ENCODE measurements at places on chromosomes 16 and 17.

DNA sequence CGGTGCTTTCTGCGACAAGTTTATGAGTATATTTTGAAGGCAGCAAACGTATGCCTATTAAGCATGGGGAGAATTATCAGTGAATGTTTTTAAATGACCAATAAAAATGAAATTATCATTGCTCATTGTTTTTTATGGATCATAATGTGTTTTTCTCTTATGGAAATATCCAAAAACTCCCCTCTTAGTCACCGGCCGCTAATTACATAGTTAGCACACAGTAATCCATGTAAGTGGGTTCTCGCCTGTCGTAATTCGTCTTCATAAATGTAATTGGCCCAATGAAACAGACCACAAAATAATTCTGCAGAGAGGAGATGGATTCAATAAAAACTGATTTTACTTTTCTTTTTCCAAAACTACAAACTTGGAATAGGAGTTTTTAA, 69.3 kb downstream of the WSCD1 start:
- DNase-seq = no peak

DNA sequence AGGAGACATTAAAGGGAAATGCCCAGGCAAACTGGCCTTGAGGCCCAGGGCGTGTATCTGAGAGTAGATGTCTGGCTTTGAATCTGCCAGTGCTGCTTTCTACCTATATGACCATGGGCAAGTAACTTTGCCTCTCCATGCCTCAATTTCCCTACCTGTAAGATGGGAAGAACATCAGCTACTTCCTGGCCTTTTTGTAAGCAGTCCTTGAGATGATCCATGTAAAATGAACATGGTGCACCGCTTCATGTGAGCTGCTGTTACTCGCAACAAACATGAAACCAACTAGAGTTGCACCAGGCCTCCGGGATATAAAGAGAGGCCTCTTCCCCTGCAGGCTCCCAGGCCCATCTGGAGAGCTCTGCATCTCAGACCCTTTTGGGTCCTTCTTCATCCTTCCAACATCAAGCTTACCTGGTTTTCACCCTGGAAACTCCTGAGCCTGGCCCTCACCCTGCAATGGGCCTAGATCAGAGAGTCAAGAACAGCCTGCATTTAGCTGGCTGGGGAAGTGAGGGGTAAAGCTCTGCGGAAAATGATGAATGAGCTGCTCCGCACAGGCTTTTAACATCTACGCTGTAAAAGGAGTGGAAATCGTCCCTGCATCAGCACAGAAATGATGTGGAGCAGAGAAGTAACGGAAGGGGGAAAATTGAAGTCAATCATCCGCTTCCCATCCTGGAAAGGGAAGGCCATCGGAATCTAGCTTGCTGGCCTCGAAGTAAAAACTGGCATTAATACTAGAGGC, 2.3 kb upstream of the MYH11 start:
- no peak for DNase-seq

DNA sequence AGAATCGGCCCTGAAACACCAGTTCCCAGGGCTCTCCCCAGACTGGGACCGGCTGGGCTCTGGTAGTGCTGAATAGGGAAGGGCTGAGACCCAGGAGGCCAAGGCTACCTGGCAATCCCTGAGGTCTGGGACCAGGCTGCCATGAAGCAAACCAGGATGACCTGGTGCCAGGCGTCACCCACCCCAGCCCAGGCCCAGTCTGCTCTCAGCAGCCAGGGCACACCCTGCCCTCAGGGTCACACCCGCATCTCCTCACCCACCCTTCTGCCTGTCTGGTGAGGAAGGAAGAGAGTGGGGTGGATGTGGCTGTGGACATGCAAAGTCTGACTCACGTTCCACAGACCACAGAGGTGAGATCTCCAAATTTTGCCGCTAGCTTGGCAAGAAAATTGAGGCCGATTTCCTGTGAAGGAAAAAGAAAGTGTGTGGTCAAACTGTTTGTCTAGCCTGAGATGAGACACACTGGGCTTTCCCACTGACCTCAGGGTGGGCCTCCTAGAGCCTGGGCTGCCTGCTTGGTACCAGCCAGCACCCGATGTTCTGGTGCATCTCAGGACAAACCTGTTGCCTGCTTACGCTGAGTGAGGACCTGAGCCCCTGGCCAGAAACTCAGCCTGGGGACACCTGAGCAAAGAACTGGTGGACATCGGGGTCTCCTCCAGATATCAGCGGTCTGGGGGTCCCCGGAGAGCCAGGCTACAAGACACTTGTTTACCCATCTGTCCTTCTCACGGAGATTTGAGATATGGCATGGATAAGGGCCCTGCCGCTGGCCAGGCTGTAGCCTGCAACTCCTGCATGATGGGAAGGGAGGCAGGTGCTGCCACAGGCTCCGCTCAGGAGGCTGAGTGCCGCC, 6.3 kb upstream of the RAB37 start:
- no peak for DNase-seq

DNA sequence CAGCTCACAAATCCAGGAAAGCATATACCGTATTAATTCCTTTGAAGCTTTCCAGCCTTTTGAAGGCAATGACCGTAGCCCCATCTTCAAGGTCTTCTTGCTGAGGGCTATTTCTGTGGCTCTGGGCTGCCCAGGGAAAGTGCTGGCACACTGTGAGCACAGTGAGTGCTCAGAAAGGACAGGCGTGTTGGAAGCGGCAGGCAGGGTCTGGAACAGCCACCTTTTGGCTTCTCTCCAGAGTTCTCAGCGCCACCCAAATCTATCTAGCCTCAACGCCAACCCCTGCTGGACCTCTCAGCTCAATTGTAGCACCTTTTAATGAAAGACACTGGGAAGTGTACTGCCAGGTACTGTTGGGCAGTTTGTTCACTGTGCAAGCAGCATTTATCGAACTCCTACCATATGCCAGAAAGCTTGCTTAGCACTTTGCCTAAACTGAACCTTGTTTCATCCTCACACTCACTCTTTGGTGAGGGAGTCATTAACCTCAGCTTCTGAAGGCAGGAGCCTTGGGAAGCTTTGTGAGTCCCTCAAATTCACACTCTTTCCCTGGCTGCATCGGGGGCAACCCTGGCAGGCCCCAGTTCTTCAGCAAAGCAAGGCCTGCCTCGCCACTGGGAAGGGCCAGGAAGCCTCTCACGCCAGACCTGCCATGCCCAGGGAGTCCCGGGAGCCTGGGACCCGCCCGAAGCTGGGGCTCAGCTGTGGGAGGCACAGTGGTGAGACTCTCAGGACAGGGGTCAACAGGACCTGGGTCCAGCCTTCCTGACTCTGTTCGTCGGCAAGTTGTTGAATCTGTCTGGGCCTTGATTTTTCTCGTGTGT, 13.5 kb upstream of the CIBAR2 start:
- no peak for DNase-seq

GRCh38 chr17:699345-699744, 15.3 kb downstream of the VPS53 start:
- DNase-seq = no peak

DNA sequence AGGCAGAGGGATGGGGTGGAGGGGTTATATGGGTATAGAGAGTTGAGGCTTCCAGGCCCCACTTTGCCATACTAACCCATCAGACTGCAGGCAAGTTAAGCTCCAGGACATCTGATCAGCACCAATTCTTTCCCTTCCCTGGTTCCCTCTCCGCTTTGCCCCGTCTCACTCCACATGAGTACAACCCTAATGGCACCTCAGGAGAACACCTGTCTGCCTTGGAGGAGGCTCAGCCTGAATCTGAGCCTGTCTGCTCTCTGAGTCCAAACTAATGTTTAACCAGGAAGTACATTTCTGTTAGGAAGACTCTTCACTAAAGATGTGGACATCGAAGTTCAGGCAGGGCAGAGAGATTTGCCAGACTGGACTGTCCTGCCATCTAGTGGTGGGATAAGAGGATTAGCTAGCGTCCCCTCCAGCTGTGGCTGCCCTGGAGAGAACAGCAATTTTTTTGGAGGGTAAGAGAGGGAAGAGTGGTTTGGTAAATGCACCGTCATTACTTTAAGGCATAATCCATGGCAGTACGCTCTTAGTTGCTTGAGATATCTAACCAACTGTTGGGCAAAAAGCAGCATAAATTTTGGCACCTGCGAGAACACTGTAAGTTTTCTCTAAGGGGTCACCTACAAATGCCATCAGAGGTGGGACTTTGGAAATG, 29.2 kb upstream of the LRRC75A start:
- peak; percentile 7 for DNase-seq

DNA sequence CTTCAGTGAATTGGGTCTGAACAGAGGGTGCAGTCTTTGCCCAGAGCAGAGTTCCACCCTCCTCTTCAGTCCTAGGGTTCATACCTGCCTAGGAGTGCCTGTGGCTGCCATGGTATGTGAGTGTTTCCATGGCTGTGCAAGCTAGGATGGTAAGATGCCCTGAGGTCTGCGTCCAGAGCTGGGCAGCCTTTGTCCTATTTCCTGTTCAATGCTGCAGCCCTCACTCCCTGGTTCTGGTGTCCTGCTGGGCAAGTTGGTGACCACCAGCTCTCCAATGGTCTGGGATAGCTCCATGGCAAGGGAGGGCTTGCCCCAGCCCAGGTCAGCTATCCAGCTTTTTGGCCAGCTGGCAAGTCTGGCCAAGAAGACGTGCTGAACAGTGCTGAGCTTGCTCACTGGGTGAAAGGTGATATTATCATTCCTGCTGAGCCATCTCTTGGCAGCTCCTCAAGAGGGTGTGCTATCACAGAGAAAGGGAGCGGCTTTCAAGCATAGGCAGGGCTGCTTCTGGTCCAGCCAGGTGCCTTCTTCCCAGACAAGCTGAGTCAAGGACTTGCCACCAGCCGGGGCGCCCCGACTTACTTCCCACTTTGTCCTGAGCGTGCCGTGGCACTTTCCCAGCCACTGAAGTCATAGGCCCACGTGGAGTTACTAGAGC, 13.0 kb upstream of the NFATC3 start:
- no peak for DNase-seq

- DNase-seq = no peak
Measured at GRCh38 chr17:77165577-77165976, 24.8 kb downstream of the SEC14L1 start.

- no peak for DNase-seq
Measured at GRCh38 chr17:3666516-3666915, 1.9 kb downstream of the TAX1BP3 start.

DNA sequence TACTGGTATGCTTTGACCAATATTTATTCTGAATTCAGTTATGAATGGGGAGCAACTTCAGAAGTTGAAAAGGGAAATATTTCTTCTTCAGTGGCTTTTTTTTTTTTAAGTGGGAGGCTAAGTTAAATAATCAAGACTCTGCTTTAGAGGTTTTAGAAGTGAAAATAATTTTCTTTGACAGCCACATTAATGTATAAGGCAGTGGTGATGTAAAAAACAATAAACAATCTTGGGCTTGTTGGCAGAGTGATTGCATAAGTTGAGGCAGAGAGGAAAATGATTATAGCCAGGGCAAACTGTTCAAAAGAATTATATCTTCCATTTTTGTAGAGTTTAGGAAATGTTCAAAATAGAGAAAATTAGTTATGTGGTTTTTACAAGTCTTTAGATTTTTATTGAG, 5.4 kb upstream of the KRT12 start:
- DNase-seq = no peak

- DNase-seq = no peak
Measured at GRCh38 chr16:72285324-72285723, 113.4 kb upstream of the PMFBP1 start.

DNA sequence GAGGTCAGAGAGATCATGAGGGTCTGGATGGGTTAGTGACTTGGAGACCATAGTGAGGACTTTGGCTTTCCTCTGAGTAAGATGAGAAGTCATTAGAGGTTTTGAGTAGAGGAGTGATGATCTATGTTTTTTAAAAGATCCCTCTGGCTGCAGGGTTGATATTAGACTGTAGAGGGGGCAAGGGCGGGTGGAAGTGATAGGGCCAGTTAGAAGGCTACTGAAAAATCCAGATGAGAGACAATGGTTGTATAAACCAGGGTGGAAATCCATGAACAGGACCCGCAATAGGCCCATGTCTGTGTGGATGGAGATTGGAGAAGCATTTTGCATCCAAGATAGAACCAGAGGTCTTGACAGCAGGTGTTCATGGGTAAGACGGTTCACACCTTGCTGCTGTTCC, 9.8 kb downstream of the ITGAL start:
- DNase-seq = no peak

DNA sequence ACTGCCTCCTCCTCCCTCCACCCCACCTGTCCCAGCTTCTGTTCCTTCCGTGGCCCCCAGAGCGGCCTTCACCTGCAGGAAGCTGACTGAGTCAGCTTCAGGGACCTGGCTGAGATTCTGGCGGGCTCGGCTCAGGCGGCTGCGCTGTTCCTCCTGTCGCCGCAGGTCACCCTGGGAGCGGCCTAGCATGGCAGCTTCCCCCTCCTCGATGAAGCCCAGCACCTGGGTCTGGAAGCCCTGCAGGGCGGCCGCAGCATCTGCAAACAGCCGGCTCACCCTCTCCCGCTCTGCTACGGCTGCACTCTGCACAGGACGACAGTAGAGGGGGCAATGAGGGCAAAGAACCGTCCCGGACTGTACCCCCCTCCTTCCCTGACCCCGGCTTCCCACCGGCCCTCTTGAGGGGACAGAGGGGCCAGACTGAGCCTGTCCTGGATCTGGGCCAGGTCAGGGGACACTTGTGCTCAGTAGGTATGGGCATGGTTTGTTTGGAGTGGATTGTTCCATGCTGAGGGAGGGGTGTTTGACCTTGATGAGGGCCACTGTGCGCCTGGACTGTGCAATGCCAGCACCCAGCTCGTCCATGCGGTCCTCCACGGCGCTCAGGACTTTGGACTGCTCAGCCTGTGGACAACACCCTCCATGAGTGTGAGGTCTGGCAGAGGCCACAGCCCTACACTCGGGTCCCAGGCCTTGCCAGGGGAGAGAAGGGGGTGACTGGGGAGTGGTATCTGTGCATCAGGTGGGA, 2.0 kb downstream of the TRIM47 start:
- no peak for DNase-seq

GRCh38 chr17:8046306-8046928, 7.6 kb downstream of the ALOX15B start:
- no peak for DNase-seq

- no peak for DNase-seq
Measured at GRCh38 chr17:29071303-29071702, 28.4 kb downstream of the PIPOX start.
